ENCODE measurements at places on chromosomes 12 and 14.

- no peak for DNase-seq
Measured at GRCh38 chr14:79186523-79186922, 1016.4 kb downstream of the NRXN3 start.

DNA sequence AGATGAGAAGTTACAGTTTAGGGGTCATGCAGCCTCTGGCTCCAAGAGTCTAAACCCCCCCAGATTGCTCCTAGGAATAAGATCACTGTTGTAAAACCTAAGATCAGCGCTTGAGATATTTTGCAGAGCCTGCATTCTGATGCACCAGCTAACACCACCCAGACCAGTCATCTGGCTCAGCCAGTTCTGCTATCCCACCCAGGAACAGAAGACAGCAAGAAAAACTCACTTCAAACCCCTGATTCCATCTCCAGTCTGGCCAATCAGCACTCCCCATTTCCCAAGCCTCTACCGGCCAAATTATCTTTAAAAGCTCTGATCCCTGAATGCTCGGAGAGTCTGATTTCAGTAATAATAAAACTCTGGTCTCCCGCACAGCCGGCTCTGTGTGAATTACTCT is 158.6 kb downstream of the ZNF664 start:
- DNase-seq, result no peak

GRCh38 chr14:96421236-96421635 is 29.3 kb downstream of the AK7 start:
- no peak for DNase-seq

DNA sequence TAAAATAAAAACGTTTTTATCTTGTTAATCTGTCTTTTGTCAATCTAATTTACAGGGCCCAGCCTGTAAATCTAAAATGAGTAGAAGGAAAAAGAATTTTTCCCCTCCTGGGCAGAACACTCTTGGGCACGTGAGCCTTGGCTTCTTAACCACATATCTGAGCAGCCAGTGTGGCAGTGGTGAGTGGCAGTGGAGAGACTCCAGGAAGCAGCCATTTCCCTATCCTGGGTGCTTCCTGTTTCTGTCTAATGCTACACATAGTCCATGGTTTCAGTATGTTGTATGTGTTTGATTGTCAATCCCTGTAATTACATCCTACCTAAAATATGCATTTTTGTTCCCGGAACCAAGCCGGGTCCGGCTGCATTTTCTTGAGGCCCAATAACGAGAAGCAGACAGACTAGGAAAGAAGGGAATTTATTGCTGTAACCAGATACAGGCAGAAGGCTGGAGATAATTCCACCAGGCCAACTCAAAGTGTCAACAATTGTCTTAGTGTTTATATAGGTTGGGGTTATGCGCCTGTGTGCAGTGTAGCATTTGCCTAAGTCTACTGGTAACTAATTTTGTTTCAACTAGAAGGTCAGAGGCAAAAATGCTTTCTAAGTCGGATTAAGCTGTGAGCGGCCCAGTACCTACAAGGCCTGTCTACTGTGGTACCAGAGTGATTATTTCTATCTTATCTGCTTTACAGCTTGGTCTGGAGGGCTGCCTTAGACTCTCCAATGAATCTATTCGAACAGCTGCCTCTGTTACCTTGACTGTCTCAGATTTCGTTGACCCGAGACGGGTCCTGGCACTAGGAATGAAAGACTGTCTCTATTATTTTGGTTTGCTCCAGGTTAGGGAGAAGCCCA is 82.4 kb upstream of the RESF1 start:
- no peak for DNase-seq

DNA sequence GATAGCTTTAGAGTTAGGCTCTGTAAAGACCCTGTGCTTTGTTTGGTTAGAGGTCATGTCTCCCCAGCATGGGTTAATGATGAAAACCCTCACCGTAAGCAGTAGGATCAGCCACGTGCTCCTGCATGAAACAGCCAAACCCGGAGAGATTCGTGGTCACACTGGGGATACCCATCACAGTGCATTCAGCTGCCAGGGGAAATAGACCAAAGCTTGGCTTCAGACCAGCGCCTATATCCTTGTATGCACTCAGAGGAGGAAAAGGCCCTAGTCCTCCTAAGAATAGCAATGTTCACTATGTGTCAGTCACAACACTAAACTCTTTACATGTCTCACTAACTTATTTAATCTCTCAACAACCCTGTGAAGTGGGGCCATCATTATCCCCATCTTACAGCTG is 16.3 kb downstream of the SPX start:
- DNase-seq, result no peak

DNA sequence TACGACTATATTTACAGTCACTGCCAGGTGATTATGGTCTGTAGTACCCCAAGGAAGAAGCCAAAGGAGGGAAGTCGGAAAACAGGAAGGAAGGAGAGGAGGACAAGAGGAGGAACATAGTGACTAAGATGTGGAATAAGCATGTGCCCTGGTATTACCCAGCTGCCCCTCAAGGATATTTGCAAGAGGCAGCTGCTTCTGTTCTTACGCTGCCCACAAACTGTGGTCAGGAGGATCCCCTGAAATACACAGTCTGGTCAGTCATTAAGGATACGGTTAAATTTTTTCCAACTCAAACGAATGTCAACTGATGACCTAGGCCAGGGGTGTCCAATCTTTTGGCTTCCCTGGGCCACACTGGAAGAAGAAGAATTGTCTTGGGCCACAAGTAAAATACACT is 126.5 kb downstream of the CMAS start:
- no peak for DNase-seq

- DNase-seq, result no peak
Measured at GRCh38 chr14:65846196-65846868, 433.8 kb downstream of the FUT8 start.

DNA sequence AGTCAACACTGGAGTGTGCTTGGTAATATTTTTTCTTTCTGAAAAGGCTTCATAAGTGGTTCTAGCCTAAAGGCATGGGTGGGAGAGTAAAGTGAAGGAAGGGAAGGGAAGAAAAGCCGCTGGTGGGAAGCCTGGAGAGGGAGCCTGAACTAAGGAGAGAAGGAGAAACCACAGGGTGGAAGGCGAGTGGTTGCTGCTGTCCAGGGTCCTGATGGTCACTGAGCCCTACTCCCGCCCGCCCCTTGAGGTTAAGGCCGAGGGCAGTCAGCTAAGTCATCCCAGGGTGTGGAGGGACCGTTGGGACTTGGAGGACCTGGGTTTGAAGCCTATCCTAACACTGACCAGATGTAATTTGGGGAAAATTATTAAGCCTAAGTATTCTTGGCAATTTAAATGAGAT is 189.1 kb downstream of the PIWIL1 start:
- DNase-seq, result peak; percentile 4

DNA sequence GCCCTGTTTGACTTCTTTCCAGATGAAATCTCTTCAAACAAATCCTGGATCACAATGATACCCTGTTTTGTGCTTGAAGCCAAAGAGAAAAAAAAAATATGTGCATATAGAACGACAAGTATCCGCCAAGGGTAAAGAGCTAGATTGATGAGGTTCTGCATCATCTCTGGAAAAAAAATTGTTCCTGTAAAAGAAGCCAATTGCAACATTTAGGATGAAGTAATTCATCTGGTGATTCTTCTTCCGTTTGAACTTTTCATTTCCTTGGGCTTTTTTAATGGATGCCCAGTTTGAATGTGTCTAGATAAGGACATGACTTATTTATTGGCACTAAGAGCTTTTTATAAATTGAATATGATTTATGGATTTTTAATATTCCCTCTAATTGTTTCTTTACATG is 38.1 kb upstream of the NPAS3 start:
- no peak for DNase-seq

DNA sequence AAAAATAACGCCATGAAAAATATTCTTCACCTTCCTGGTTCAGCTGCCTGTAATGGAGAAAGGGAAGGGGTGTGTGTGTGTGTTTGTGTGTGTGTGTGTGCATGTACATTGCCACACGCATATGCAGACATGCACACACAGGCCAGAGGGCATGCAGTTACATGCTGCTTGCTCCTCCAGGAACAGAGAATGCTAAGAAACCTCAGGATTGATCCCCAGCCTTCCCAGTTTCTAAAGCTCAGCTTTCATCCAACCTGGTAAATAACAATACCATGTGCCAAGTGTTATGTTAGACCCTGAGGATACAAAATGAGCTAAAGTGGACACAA is 241.7 kb downstream of the SPTSSA start:
- no peak for DNase-seq

DNA sequence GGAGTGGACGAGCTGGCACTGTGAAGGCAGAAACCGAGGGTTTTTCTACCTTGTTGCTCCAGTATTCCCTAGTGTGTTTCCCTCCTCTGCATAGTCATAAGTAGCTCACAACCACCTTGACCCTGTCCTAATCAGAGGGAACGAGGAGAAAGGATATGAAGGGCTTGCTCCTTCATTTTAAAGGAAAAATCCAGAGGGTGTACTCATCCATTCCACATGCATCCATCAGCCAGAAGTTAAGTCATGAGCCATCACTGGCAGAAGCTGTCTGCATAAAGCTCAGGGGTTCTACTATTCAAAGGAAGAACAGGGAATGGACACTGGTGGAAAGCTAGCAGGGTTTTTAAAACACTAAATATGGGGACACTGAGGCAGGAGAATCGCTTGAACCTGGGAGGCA is 84.3 kb upstream of the FOXN3 start:
- DNase-seq, result no peak

GRCh38 chr12:58781609-58782008 is 138.7 kb downstream of the LRIG3 start:
- DNase-seq, result no peak

DNA sequence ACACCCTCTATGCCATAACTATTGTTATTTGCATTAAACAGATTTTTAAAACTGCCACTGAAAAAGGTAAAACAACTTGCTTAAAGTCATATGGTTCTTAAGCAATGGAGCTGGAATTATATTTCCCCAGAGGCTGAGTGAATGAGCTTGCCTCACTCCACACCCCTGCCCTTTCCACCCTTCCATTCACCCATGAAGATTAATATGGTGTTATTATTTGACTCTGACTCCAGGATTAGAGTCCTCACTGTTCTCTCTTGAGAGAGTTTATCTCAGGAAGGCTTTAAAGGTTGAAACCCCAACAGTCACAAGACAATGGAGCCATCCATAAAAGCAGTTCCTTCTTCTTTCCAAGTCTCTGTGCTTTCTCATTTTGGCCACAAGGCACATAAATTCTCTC is 84.9 kb downstream of the RTN1 start:
- no peak for DNase-seq

DNA sequence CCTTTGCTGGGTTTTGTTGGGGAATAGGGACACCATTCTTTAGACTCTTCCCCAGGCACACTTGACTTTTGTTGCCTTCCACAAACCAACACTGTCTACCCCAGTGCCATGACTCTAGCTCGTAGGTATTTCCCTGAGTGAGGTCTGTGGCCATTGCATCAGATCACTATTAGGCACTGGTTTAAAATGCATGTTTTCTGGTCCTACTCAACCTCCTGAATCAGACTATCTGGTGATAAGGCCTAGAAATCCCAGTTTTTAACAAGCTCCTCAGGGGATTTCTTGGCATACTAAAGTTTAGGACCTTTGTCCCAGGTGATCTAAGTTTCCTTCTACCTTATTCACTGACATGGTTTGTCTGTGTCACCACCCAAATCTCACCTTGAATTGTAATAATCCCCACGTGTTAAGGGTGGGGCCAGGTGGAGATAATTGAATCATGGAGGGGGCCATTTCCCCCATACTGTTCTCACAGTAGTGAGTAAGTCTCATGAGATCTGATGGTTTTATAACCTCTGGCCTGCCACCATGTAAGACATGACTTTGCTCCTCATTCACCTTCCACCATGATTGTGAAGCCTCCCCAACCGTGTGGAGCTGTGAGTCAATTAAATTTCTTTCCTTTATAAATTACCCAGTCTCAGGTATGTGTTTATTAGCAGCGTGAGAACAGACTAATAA is 87.8 kb upstream of the PSMC1 start:
- DNase-seq, result no peak

- no peak for DNase-seq
Measured at GRCh38 chr12:57235017-57235727, 5.7 kb downstream of the SHMT2 start.

- peak; percentile 34 for DNase-seq
Measured at GRCh38 chr14:101235335-101236103, 325.8 kb upstream of the DIO3 start.

All from activated naive CD8-positive, alpha-beta T cell treated with anti-CD3 and anti-CD28 coated beads for 36 hours (primary cell).